ENCODE measurements at places on chromosomes 11 and 22.

DNA sequence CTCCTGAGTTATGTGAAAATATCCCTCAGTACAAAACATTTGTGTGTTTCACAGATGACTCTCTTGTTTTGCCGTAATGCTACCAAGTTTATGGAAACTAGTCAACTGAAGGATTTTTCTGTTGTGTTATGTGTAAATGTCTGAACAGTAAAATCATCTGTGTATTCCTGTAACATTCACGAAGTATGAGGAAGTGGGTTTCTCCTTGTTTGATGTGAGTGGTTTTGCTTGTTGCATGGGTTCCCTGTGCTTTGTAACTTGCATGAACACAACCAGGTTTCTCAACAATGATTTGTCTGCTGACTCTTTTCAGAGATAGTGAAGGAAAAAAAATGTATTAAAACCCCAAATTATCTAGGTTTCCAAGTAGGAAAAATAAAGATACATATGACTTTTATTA is 138.1 kb downstream of the PGR start:
- DNase-seq = no peak

GRCh38 chr11:57546869-57547475 is 9.6 kb downstream of the SMTNL1 start:
- no peak for DNase-seq

- no peak for DNase-seq
Observed at GRCh38 chr11:130523609-130524008, 75.2 kb downstream of the ADAMTS15 start.

- DNase-seq = no peak
Observed at GRCh38 chr11:125688632-125689031, 8.0 kb upstream of the ACRV1 start.

DNA sequence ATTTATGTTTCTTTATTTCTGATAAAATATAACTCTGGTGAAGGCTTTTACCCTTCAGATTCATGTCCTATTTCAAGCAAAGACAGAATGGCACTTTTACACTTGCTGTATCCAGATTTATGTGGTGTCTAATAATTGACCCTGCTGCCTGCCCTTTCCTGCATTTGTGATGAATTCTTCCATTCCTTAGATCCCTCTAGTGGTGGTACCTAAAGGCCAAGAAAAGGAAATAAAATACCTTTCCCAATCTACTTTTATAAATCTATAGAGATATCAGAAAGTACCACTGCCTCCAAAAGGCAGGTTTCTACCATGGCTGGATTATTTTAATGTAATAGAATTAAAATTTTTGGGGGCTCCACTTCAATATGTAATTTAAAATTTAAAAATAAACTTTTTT is 34.2 kb downstream of the CCDC81 start:
- no peak for DNase-seq

DNA sequence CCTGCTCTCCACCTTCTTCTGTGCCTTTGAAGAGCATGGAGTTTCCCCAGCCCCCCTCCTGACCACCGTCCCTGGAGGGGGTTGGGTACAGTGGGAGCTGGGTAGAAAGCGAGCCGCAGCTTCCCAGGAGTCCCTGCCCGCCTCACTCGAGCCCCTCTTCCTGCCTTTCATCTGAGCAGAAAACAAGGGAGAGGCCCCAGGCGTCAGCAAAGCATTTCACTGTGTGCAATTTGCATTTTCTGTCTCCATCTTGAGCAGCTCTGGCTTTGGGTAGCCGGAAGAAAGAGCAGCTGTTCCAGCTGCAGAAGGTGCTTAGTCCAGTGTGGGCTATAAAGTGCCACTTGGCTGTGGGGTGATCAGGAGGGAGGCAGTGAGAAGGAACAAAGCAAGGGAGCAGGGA is 229.7 kb downstream of the CEP164 start:
- no peak for DNase-seq

DNA sequence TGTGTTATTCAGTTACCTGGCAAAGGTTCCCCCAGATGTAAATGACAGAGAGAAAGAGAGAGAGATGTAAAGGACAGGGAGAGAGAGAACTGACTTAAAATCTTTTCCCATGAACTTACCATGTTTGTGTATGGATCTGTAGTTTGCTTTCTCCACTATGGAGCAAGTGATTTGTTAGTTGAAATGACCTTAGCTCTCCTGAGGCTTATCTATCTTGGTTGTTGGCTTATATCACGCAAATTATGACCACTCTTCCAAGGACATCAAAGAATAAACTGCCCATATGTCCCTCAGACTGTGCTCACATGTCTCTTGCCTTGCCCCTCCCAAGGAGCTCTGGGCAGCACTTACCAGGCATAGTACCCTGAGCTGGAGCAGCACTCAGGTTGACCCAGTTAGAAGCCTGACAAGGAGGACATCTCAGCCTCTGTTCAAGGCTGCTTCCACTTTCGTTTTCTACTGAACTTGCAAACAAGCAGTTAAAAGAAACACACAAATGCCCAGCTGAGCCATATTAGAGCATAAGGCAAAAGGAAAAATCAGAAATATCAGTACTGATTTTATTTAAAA is 95.3 kb upstream of the RCN1 start:
- no peak for DNase-seq

DNA sequence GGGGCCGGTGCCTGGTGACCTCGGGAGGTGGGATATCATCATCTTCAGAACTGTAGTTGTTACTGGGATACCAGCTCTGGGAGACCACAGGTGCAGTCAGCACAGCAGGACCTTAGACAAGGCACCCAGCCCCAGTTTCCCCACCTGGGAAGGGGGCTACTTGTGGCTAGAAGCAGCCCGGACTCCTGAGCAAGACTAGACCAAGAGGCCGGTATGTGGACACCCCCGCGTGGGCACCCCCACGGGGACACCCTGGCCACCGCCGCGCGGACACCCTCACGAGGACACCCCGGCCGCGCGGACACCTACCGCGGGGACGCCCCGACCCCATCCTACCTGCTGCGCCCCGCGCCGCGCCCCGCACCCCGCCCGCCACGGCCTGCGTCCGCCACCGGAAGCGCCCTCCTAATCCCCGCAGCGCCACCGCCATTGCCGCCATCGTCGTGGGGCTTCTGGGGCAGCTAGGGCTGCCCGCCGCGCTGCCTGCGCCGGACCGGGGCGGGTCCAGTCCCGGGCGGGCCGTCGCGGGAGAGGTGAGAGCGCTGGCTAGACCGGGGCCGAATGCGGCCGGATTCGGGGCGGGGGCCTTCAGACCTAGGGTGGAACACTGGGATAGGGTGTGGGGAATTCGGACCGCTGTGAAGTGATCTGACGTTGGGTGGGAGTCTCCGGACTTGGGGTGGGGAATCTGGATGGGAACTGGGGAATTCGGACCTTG is at the start of the genes COMT and TXNRD2:
COMT (plus strand) TSS at position 408 of the 718 bp plus-strand sequence. CDS start 20,755 bp downstream, outside the sequence.
TXNRD2 (minus strand) TSS at position 454 of the 718 bp plus-strand sequence; CDS start at position 439, 15 bp downstream.
- DNase-seq = no peak

GRCh38 chr11:66810576-66811185 is 32.6 kb upstream of the RCE1 start:
- DNase-seq = no peak
